Mammary microvascular endothelial cell (primary cell): ENCODE measurements at places on chromosomes 13 and 19. TPM values are rescaled to one million over a fixed set of nuclear protein-coding genes. Genes with fewer than 3 reads are reported as not detected.

Gene WTIP
- total RNA-seq, result 14.9 and 28.2 TPM in 2 replicates

Gene PNMA8B
- 0.05 and 0.13 TPM in 2 replicates for total RNA-seq

Gene KLK11
- total RNA-seq, result not detected in 2 replicates

Gene IGFL3
- not detected in 2 replicates for total RNA-seq

Gene SLC25A41
- total RNA-seq, result not detected in 2 replicates

Gene WASF3
- 2.5 and 3.0 TPM in 2 replicates for total RNA-seq

Gene FPR1
- not detected in 2 replicates for total RNA-seq
